ENCODE measurements at places on chromosomes 3 and 15.

DNA sequence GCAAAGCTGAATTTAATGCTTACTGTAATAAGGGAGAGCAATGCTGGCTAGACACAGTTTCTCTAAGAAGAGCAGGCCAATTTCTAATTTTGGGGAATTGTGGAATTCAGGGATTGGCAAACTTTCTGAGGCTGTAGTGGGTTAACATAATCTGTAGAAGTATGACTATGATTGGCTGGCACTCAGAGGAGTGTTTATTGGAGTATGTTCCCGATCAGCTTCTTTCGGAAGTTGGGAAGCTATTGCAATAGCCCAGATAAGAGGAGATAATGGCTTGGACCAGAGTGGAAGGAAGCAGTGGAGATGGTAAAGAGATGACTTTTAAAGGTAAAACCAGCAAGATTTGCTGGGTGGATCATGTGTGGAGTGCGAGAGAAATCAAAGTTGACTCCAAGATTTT lies 19.4 kb downstream of the TMOD3 start:
- no peak for DNase-seq

DNA sequence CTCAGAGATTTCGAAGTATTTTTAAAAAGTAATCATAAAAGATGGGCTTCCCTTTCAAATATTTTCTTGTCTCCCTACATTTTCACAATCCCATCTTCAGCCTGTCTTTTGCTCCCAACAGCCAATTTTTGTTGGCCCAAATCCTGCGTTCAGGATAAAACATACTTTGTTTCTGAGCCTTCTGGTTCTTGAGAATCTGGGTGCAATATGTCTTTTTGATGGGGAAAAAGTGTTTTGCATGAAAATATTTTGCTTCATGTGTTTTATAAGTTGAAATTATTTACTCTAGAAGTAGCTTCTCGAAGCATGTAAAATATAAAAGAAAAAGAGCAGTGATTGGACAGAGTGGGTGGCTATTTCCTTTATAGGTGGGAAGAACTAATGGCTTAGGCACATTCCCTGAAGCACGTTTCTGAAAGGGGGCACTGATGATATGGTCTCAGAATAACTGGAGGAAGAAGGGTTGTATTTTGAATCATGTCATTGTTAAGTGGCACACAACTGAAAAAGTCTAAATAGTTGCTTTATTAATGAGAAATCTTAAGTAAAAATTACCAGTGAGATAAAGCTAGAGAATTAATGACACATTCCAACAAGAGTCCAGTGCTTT lies 3.9 kb downstream of the UNC13C start:
- DNase-seq = no peak

DNA sequence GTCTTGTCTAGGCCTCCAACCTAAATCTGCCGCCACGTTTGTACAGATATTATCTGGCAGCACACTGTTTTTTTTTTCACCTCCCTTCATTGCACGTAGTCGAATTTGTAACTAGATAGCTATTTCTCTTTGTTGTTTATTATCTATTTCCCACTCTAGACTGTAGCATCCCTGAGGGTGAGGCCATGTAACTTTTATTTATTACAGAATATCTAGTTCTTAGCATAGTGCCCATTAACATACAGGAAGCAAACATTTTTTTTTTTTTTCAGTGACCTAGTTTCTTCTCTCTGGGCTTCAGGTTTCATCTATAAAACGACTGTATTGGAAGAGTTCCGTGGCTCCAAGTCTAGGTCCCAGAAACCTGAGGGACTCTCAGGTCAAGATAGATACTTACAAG lies 354.3 kb downstream of the FGF12 start:
- no peak for DNase-seq

GRCh38 chr3:134291319-134292254 lies 40.9 kb upstream of the RYK start:
- no peak for DNase-seq

- DNase-seq = no peak
Observed at GRCh38 chr3:131361464-131362421, 19.8 kb upstream of the NUDT16 start.

- DNase-seq = no peak
Observed at GRCh38 chr15:45326741-45327140, 51.6 kb downstream of the GATM start.

GRCh38 chr15:75073197-75073596 lies 49.8 kb downstream of the PPCDC start:
- no peak for DNase-seq

DNA sequence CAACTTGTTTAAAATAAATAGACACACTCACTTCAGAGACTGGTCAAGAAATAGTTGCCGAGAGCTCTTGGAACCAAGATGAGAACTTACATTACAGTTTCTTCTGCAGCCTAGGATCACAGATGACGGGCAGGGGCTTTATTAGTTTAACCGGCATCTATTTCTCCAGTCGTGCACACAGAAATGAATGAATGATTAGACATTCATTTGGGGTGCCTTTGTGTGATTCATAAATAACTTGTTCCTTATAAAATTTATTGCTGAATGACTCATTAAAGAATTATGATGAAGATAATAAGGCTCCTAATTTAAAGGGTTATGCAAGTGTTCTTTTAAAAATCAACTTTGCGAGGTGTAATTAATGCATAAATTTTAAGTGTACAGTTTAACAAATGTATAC lies 20.8 kb downstream of the NFKBIZ start:
- DNase-seq = no peak

GRCh38 chr3:72628065-72628464 lies 220.2 kb downstream of the SHQ1 start:
- DNase-seq = no peak

DNA sequence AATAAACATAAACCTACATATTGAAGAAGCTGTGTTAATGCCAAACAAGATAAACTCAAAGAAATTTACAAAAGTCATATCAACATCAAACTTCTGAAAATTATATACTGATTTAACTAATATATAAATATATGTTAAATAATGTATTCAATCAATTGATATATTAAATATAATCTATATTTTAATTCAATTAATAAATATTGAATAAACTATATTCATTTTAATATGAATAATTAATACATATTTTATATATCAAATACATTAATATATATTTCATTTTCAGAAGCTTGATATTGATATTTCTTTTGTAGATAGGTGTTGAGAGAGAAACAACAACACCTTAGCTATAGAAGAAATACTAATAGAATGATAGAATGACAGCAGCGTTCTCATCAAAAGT lies 768.1 kb downstream of the MECOM start:
- no peak for DNase-seq

- DNase-seq = no peak
Observed at GRCh38 chr3:1350885-1351284, 258.1 kb downstream of the CNTN6 start.

GRCh38 chr15:28107111-28107903 lies 8.2 kb upstream of the OCA2 start:
- no peak for DNase-seq

- no peak for DNase-seq
Observed at GRCh38 chr15:36814105-36814504, 234.7 kb downstream of the CDIN1 start.

- DNase-seq = no peak
Observed at GRCh38 chr15:90062462-90062932, 39.8 kb downstream of the IDH2 start.

DNA sequence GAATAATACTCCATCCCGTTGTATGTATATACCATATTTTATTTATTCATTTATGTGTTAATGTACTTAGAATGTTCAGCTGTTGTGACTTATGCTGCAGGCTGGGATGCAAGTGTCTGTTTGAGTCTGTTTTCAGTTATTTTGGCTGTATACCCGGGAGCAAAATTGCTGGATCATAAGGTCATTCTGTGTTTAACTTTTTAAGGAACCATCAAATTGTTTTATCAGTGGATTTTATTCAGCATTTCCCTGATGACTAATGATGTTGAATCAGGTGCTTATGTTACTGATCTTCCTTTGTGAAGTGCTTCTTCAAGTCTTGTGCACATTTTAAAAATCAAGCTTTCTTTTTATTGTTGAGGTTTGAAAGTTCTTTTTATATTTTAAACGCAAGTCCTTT lies 118.1 kb downstream of the SLC25A26 start:
- no peak for DNase-seq

DNA sequence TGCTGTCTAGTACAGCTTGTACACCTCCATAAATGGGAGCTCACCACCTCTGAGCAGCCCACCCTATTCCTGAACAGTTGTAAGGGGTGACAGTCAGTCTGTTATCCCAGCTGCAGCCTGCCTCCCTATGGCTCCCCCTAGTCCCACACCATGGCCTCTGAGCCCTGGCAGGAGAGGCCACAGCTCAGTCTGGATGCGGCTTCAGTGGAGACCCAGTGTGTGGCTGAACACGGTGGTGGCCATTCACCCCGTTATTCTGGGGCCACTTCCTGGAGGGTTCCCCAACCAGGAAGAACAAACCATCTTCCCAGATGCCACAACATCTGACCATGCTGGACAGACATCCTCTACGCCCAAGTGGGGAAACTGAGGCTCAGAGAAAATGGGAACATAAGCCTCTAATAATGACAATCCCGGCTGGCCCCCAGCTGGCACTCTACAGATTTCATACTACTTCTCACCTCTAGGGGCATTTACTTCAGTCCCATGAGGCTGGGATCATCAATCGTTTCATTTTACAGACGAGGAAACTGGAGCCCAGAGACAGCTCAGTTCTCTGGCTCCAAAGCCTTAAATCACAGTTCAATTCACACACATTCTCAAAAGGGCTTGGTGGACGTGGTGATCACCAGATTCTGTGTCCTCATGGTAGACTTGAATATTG lies 9.2 kb upstream of the GRIP2 start:
- DNase-seq = no peak

DNA sequence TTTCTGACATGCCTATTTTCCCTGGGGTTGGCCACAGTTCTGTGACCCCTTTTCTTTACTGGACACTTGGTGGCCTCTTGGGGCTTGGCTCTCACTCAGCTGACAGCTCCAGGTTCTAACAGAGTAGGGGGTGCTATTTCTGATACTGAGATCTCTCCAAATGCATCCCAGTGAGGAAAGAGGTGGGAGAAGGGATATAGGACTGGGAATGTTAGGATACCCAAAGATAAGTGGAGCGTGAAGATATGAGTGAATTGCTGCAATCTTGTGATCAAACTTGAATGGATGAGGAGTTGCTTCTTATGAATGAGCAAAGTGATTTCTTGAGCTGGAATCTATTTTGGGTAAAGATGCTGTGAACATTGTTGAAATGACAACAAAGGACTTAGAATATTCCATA lies 74.6 kb downstream of the ATP2B2 start:
- DNase-seq = no peak

GRCh38 chr3:33007776-33008175 lies 56.3 kb downstream of the CCR4 start:
- no peak for DNase-seq

DNA sequence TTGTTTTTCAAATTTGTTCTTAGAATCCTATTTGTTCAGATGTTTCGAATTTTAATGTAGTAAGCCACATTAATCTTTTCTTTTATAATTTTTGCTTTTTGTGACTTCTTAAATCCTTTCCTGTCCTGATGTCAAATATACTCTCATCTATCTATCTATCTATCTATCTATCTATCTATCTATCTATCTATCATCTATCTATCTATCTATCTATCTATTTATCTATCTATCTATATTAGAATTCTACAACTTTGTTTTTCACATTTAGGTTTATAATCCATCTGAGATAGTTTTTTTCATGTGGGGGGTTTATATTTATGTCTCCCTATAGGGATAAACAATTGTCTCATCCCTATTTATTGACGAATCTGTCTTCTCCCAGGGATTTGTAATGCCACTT lies 32.1 kb downstream of the CTXND1 start:
- no peak for DNase-seq

GRCh38 chr3:180882115-180882514 lies 30.4 kb upstream of the FXR1 start:
- DNase-seq = no peak

DNA sequence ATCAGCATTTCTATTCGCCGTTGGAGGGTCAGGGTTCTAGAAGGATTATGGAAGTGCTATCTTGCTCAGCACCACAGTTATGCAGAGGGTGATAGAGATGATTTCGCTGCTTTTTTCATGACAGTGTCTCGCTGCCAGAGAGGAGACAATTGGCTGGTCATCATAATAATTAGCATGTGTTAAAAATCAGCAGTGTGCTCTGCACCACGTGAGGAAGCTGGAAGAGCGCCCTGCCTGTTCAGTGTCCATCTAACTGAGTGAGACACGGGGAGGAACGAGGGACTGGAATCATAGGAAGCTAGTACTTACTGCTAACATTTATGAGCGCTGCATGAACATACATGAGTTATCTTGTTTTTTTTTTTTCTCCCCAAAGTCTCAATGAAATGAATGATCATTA lies 116.2 kb upstream of the PLAAT1 start:
- no peak for DNase-seq

DNA sequence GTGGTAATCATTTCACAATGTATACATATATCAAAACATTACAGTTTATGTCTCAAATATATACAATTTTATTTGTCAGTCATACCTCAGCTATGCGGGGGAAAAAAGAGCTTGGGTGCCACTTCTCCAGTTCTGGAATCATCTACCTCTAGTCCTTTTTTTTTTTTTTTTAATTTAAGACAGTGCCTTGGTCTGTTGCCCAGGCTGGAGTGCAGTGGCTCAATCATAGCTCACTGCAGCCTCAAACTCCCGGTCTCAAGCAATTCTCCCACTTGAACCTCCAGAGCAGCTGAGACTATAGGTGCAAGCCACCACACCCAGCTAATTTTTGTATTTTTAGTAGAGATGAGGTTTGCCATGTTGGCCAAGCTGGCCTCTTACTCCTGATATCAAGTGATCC lies 67.4 kb downstream of the TMEM266 start:
- DNase-seq = no peak

DNA sequence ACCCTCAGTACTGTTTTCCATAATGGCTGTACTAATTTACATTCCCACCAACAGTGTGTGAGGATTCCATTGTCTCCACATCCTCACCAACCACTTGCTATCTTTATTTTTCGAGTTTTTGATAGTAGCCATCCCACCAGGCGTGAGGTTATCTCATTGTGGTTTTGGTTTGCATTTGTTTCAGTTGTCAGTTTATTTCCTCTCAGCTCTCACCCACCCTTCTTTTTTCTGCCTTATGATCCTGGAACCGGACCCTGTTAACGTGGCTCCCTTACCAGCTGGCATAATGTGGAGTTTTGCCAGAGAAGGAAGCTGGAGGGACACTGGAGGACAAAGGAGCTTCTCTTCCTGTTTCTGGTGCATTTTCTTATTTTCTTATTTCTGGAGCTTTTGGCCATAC lies 25.1 kb upstream of the SH3GL3 start:
- DNase-seq = no peak
